Dermis microvascular lymphatic vessel endothelial cell (primary cell): ENCODE measurements at places on chromosomes 5 and 9. TPM values are rescaled to one million over a fixed set of nuclear protein-coding genes. Genes with fewer than 3 reads are reported as not detected.

The BAAT gene
- total RNA-seq = under 0.01 TPM in 1 of 2 replicates, not detected in the other

The TGFBR1 gene
- 11.3 and 14.0 TPM in 2 replicates for total RNA-seq

The RANBP3L gene
- total RNA-seq = under 0.01 and 0.13 TPM in 2 replicates

The MAP1B gene
- total RNA-seq = 39.3 and 40.0 TPM in 2 replicates

The MARVELD2 gene
- 0.90 and 1.6 TPM in 2 replicates for total RNA-seq

The NTNG2 gene
- under 0.01 and 0.77 TPM in 2 replicates for total RNA-seq

The BTNL3 gene
- not detected in 2 replicates for total RNA-seq

The PCDHA1 gene
- total RNA-seq = under 0.01 TPM in 1 of 2 replicates, not detected in the other

The KIF12 gene
- not detected in 2 replicates for total RNA-seq

The HTR4 gene
- not detected in 2 replicates for total RNA-seq

The ZMYND19 gene
- total RNA-seq = 13.7 and 15.0 TPM in 2 replicates

The PCDHA12 gene
- under 0.01 TPM in 1 of 2 replicates, not detected in the other for total RNA-seq

The LCN12 gene
- total RNA-seq = not detected in 2 replicates

The SURF6 gene
- total RNA-seq = 5.3 and 7.3 TPM in 2 replicates

The SLCO4C1 gene
- total RNA-seq = not detected in 2 replicates
